Left colon (tissue), 2 donors: ENCODE measurements at places on chromosomes 12 and 14. TPM values are rescaled to one million over a fixed set of nuclear protein-coding genes. Genes with fewer than 3 reads are reported as not detected.

The PARPBP gene
- total RNA-seq: 7.3 TPM

- DNase-seq: no peak
Measured at GRCh38 chr12:94988471-94988870, 15.0 kb downstream of the NDUFA12 start.

GRCh38 chr12:55718015-55718414, 2.2 kb downstream of the BLOC1S1 start:
- DNase-seq: no peak

GRCh38 chr14:58740379-58740935, 102.7 kb downstream of the DACT1 start:
- no peak for DNase-seq

GRCh38 chr14:95555053-95555452, 20.2 kb downstream of the GLRX5 start:
- DNase-seq: no peak

The ENDOU gene
- not detected for total RNA-seq

- DNase-seq: peak; percentile 9
Measured at GRCh38 chr12:115023279-115024265, 339.6 kb upstream of the TBX3 start.

- no peak for DNase-seq
Measured at GRCh38 chr14:74634964-74635363, 22.9 kb upstream of the LTBP2 start.

GRCh38 chr14:104290756-104291122, 152.4 kb downstream of the KIF26A start:
- peak; percentile 5 for DNase-seq

DNA sequence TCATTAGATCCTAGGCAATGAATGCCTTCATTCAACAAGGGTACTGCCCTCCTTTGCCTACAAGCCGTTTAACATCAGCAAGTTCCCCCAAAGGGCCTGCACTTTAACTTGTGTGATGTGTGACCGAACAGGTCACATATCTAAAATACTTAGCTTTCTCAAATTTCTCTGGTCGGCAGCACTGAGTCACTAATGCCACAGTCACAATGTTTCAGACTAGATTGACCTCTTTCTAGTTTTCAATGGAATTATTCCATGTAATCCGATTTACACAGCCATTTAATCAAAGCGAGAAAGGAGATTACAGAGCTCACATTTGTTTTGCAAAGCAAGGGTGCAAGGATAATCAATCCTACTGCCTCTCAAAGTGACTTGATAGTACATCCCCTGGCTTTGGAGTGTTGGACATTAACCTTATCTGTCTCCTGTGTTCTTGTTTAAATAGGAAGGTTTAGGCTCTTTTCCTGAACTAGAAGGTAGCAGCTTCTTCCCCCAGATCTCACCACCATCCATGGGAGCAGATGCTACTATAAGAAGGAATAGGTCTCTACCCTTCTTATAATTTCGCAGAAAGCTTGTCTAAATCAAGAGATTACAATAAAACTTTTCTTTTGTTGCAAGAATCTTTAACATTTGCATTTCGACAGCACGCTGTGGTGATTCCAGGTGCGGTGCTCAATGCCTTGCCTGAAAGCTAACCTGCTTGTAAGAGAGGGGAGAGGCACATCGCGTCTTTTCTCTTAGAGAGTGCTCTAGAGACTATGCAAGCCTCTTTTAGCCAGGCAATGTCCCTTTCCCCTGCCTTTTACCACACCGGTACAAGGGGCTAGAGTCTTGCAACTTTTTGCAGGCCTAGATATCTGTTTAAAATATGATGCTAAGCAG, 1.8 kb downstream of the KITLG start:
- DNase-seq: no peak

GRCh38 chr14:22386924-22387775, 201.9 kb downstream of the DAD1 start:
- DNase-seq: peak; percentile 82

DNA sequence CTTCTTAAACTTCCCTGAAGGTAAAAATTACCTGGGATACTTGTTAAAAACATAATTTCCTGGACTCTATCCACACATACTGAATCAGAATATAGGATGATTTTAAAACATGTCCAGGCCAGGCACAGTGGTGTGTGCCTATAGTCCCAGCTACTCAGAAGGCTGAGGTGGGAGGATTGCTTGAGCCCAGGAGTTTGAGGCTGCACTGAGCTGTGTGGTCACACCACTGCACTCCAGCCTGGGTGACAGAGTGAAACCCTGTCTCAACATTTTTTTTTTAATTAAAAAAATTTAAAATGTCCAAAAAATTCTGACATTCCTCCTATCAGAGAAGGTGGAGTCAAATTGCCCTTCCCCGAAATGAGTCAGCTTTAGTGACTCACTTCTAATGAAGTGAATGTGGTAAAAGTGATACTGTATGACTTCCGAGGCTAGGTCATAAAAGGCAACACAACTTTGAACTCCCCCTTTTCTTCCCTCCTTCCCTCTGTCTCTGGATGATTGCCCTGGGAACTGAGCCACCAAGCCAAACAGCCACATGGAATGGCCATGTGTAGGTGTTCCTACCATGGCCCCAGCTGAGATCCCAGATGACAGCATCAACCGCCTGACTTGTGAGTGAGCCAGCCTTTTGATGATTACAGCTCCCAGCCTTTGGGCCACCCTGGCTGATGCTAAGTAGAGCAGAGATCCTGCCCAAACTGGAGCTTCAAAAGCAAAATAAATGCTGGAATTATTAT, 36.3 kb downstream of the LIMA1 start:
- peak; percentile 94 for DNase-seq

- no peak for DNase-seq
Measured at GRCh38 chr14:68193970-68194681, 374.5 kb downstream of the RAD51B start.
